ENCODE measurements at places on chromosomes 7 and 10. TPM values are rescaled to one million over a fixed set of nuclear protein-coding genes. Genes with fewer than 3 reads are reported as not detected.

DNA sequence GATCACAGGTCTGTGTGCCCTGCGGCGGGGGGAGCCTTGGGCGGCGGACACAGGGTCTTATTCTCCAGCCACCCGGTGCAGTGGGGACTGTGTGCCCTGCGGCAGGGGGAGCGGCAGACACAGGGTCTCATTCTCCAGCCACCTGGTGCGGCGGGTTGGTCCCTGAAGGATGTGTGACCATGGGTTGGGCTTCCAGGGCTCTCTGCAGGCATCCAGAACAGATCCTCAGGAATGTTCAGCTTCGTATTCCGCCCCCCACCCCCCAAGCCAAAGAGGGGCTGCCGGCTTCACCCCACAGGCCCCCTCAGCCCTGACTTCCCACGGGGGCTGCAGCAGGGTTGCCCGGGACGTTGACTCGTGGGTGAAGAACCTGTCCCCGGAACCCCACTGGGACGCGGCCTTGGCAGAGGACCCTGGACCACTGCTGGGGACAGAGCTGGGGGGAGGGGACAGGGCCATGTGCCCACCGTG is 154.5 kb upstream of the PPP2R2D start:
- no peaks in the 10 kb centered on the region for H3K27me3 ChIP-seq
- no peak overlapping the region for H3K4me3 ChIP-seq
- no peaks in the 10 kb centered on the region for H3K36me3 ChIP-seq
- no peaks in the 10 kb centered on the region for H3K4me1 ChIP-seq

DNA sequence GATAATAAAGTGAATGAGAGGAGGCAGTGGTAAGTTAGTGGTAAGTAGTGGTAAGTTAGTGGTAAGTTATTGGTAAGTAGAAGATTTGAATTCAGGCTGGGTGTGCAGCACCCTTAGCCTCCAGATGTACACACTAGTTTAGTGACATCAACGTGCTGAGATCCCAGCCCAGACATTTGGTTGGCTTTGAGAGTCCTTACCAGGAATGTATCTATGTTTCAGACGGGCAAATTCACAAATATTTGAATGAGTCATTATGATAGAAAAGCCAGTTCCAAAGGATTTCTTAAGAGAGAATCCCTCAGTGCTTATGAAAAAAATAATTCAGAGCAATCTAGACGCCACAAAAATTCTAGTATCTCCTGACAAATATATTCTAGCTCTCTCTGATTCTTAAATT is 70.0 kb downstream of the ARL4A start:
- H3K27ac ChIP-seq, result no peak overlapping the region
- H3K4me3 ChIP-seq, result no peak overlapping the region
- DNase-seq, result no peak
- no peaks in the 10 kb centered on the region for H3K36me3 ChIP-seq

The ARHGAP12 gene
- 53.2 TPM for total RNA-seq

- H3K27me3 ChIP-seq, result no peaks in the 10 kb centered on the region
- no peak for DNase-seq
- H3K4me1 ChIP-seq, result no peaks in the 10 kb centered on the region
- no peak overlapping the region for H3K4me3 ChIP-seq
- H3K27ac ChIP-seq, result no peak overlapping the region
Measured at GRCh38 chr7:110591341-110591740, 499.6 kb upstream of the LRRN3 start.

- no peaks in the 10 kb centered on the region for H3K4me1 ChIP-seq
- DNase-seq, result no peak
- no peak overlapping the region for H3K27ac ChIP-seq
- no peaks in the 10 kb centered on the region for H3K27me3 ChIP-seq
- no peak overlapping the region for H3K4me3 ChIP-seq
Measured at GRCh38 chr7:7738177-7738576, 19.8 kb upstream of the RPA3 start.
